Stimulated activated CD8-positive, alpha-beta memory T cell treated with anti-CD3 and anti-CD28 coated beads, Interleukin-12 subunit alpha, Interleukin-12 subunit beta, amount 100 ng/mL, for 4 hours (primary cell): ENCODE measurements at places on chromosomes 1 and 21.

- DNase-seq = no peak
Measured at GRCh38 chr1:87686136-87686495, 357.4 kb downstream of the LMO4 start.

DNA sequence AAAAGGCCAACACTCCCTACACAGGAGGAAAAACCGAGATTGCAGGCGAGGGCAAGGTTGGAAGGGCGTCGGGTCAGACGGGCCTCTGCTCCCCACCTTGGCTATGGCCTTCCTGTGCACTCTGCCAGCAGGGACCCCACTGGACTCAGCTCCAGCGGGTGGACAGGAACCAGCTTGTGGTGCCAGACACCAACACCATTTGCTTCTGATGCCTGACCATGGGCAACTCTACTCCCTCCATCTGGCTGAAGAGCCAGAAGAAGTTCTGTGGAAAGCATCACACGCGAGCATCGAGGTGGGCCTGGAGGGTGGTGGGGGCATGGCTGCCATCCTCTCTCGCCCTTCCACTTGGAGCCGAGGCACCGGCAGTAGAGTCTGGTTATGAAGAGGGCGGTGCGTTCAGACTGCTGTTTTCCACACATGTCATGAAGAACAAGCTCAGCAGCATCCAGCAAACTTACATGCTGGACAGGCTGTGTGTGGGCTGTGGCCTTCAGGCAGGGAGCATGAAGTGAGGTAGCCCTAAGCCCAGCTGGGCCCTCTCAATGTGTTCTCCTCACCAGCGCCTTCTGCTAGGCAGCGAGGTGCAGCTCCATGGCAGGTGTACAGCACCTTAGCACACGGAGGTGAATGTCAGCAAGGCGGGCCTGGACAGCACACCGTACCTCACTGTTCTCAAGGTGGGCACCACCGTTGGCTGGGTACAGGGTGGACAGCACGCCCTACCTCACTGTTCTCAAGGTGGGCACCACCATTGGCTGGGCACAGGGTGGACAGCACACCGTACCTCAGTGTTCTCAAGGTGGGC is 15.6 kb upstream of the ZNF669 start:
- DNase-seq = no peak

DNA sequence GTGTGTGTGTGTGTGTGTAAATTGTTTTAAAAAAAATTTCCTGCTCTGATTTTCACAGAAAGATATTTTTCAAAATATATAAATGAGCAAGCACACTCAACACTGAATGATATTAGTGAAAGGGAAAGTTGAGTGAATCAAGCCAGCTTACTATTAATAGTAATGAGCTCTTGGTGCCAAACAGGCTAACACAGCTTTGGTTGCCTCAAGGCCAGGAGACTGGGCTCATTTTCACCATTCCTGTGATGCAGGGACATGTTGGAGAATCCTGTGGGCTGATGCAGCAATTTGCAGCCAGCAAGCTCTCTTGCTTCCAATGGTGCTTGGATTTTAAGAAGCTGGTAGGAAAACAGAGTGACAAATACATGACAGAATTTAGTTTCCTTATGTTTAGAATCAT is 30.2 kb downstream of the PLA2G4A start:
- no peak for DNase-seq

DNA sequence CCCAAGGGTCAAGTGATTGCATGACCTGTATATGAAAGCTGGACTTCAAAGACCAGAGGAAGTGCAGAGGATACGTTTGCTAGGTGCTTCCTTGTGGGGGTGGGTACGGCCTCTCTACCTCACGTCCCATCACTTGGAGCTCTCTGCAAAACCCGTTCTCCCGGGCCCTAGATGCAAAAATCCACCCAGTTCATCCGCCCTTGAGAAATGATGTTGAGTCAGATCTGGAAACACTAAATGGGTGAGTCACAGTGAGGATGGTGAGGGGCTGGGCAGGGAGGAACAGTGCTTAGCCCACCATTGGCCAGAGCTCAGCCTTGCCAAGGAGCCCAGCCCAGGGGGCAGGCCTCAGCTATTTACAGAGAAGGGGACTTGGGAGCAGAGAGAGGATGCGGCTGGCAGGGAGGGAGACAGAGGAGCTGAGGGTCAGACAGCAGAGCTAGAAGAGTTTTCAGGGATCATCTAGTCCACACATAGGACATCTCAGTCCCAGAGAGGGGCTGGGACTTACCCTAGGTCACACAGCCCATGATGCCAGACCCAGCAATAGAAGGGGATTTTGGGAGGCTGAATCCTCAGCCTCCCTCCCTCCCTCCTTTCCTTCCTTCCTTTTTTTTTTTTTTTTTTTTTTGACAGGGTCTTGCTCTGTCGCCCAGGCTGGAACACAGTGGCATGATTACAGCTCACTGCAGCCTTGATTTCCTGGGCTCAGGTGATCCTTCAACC is 14.6 kb downstream of the ARHGEF10L start:
- no peak for DNase-seq

GRCh38 chr1:22105611-22106207 is 37.2 kb downstream of the WNT4 start:
- DNase-seq = no peak

GRCh38 chr1:26608895-26609294 is 79.3 kb downstream of the RPS6KA1 start:
- no peak for DNase-seq
